ENCODE measurements at places on chromosomes 5 and 9. TPM values are rescaled to one million over a fixed set of nuclear protein-coding genes. Genes with fewer than 3 reads are reported as not detected.

The SPATA31C1 gene
- total RNA-seq = not detected

The HABP4 gene
- 8.7 TPM for total RNA-seq

The ECM2 gene
- 0.18 TPM for total RNA-seq

The BNIP1 gene
- 18.1 TPM for total RNA-seq

All from endothelial cell of coronary artery (primary cell).